ENCODE measurements at places on chromosomes 4 and X. TPM values are rescaled to one million over a fixed set of nuclear protein-coding genes. Genes with fewer than 3 reads are reported as not detected.

The MGARP gene
- total RNA-seq, result 12.3 TPM

The CYBB gene
- under 0.01 TPM for total RNA-seq

The TMEM31 gene
- total RNA-seq, result not detected

The GK gene
- total RNA-seq, result 44.4 TPM

The GUCY1A1 gene
- 23.4 TPM for total RNA-seq

The PSAPL1 gene
- not detected for total RNA-seq

The TMEM271 gene
- not detected for total RNA-seq

The GC gene
- total RNA-seq, result not detected

The TMPRSS11D gene
- not detected for total RNA-seq

The TACR3 gene
- total RNA-seq, result under 0.01 TPM

The NAA11 gene
- total RNA-seq, result not detected

The PLXNB3 gene
- 1.0 TPM for total RNA-seq

The UCP1 gene
- not detected for total RNA-seq

The DYNLT3 gene
- total RNA-seq, result 80.6 TPM

The PNMA3 gene
- total RNA-seq, result 0.26 TPM

The SOD3 gene
- 34.8 TPM for total RNA-seq

The ARAP2 gene
- total RNA-seq, result 3.0 TPM

The PABPC5 gene
- 4.4 TPM for total RNA-seq

The ABCG2 gene
- 1.3 TPM for total RNA-seq

The CXorf49 gene
- total RNA-seq, result not detected

The TMEM150C gene
- total RNA-seq, result 1.2 TPM

The SORBS2 gene
- total RNA-seq, result 0.26 TPM

The NUDT10 gene
- total RNA-seq, result 1.8 TPM

The LGI2 gene
- under 0.01 TPM for total RNA-seq

The CNKSR2 gene
- 0.33 TPM for total RNA-seq

The YY2 gene
- 1.0 TPM for total RNA-seq

The FDCSP gene
- not detected for total RNA-seq

The TNMD gene
- total RNA-seq, result not detected

The BEX5 gene
- not detected for total RNA-seq

The ADGRL3 gene
- 0.26 TPM for total RNA-seq

The RIBC1 gene
- total RNA-seq, result 0.77 TPM

The EMD gene
- 23.4 TPM for total RNA-seq

The IL21 gene
- total RNA-seq, result not detected

The NOA1 gene
- 15.0 TPM for total RNA-seq

The TMPRSS11F gene
- not detected for total RNA-seq

The AFM gene
- not detected for total RNA-seq

The SMIM43 gene
- 0.83 TPM for total RNA-seq

The S100P gene
- total RNA-seq, result not detected

The VSIG4 gene
- not detected for total RNA-seq

The PPID gene
- 34.4 TPM for total RNA-seq

The TCEANC gene
- total RNA-seq, result 7.3 TPM

The GAGE12F gene
- not detected for total RNA-seq

The ASB5 gene
- 0.51 TPM for total RNA-seq

The ERCC6L gene
- not detected for total RNA-seq

The DSPP gene
- total RNA-seq, result not detected
